ENCODE measurements at places on chromosomes 3 and 15. TPM values are rescaled to one million over a fixed set of nuclear protein-coding genes. Genes with fewer than 3 reads are reported as not detected.

Gene C2CD4A
- 1.4 TPM for total RNA-seq

Gene CLEC3B
- total RNA-seq = 29.6 TPM

Gene ACP3
- 0.33 TPM for total RNA-seq

Gene FOXB1
- not detected for total RNA-seq

Gene SLITRK3
- total RNA-seq = not detected

Gene CSPG4
- total RNA-seq = 328 TPM

Gene CLDN16
- total RNA-seq = 0.30 TPM

Gene VIPR1
- total RNA-seq = 2.2 TPM

Gene RARB
- total RNA-seq = 10.2 TPM

Gene ST6GAL1
- total RNA-seq = 22.6 TPM

Gene DAZL
- not detected for total RNA-seq

Gene CCDC9B
- total RNA-seq = 91.9 TPM

Gene EFCC1
- not detected for total RNA-seq

Gene CAV3
- total RNA-seq = not detected

Gene GOLGA8G
- total RNA-seq = not detected

Gene NCBP2
- 70.1 TPM for total RNA-seq

Gene TRIM42
- not detected for total RNA-seq

Gene HRH1
- 21.6 TPM for total RNA-seq

Gene IL17RB
- under 0.01 TPM for total RNA-seq

Gene CFAP91
- 0.72 TPM for total RNA-seq

Gene SNURF
- total RNA-seq = 40.3 TPM

Gene SPRED1
- 50.0 TPM for total RNA-seq

Gene WDR93
- total RNA-seq = 0.07 TPM

Gene RPL39L
- 13.8 TPM for total RNA-seq

Gene LRRC15
- total RNA-seq = 3.8 TPM

Gene MORC1
- not detected for total RNA-seq

Gene SLTM
- total RNA-seq = 44.4 TPM

Gene GOLGA8J
- total RNA-seq = not detected

Gene GOLGA6B
- total RNA-seq = not detected

Gene SIDT1
- 0.20 TPM for total RNA-seq

Gene ALDH1A3
- 31.0 TPM for total RNA-seq

Gene THRB
- total RNA-seq = 0.83 TPM

Gene MYRIP
- 0.85 TPM for total RNA-seq

Gene PLA2G4E
- not detected for total RNA-seq

Gene FBXO22
- 53.9 TPM for total RNA-seq

Gene SPESP1
- total RNA-seq = 9.8 TPM

Gene SERINC4
- not detected for total RNA-seq

Gene GPR176
- total RNA-seq = 147 TPM

Gene ERICH6
- 0.03 TPM for total RNA-seq

Gene KCNH8
- not detected for total RNA-seq

Gene ISLR
- 134 TPM for total RNA-seq

Gene CCR9
- not detected for total RNA-seq

Gene FBXW12
- not detected for total RNA-seq

Gene TTC21A
- 6.8 TPM for total RNA-seq

Gene CELF6
- 0.23 TPM for total RNA-seq

Gene CRABP1
- total RNA-seq = not detected

Gene RETNLB
- total RNA-seq = not detected

Gene CHRM5
- total RNA-seq = not detected

Gene PXK
- 29.1 TPM for total RNA-seq

Gene KAT2B
- 12.1 TPM for total RNA-seq

Gene NEIL1
- 6.9 TPM for total RNA-seq

Gene DNAJA4
- total RNA-seq = 3.4 TPM

Gene GANC
- 24.9 TPM for total RNA-seq

Gene RAF1
- total RNA-seq = 97.4 TPM

Gene TNNC1
- 0.23 TPM for total RNA-seq

Data from smooth muscle cell of the pulmonary artery (primary cell).